IMR-90 (cell line): ENCODE measurements at places on chromosomes 2 and 18.
A peak's percentile ranks its signal among the peaks of the same experiment; 100 is the strongest.

DNA sequence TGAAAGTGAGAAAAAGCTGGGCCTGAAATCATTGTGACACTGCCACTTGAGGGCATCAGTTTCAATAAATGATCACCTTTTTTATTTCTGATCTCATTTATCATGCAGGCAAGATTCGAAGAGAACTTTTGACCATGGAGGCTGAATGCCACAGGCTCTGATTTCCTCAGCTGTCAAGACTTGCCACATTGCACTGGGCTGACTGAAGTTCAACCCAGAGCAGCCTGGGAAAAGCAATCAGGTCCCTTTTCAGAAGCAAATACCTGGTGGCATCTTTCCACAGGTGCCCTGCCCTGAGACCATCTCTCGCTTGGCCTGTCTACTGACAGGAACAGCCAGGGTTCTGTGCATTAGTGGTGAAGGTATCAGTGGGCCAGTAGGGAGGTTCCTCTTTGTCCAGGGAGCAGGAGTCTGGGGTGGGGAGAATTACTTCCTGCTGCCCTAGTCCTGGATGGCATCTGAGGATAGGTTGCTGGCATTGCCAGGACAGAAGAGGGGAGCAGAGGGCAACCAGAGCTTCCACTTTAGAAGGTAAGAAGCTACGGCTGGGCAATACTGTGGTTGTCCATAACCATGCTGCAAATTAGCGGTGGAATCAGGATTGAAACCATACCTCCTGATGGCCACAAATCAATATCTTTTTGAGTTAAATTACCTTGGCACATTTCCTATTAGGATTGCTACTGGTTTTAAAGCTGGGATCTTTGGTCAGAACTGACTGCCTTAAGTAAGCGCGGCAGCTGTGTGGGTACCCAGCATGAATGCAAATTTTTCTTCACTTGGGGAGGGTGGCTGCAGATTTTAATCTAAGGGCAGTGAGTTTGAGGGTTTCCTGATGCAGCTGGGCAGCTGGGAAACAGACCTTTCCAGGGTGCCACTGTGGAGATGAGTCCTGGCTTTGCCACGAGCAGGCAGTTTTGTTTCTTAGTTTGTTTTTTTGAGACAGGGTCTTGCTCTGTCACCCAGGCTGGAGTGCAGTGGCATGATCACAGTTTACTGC, 394.5 kb downstream of the ALK start:
- H3K4me3 ChIP-seq: no peak overlapping the region
- peaks cover 20% of the 10 kb centered on the region for H3K4me1 ChIP-seq
- no peak for DNase-seq

DNA sequence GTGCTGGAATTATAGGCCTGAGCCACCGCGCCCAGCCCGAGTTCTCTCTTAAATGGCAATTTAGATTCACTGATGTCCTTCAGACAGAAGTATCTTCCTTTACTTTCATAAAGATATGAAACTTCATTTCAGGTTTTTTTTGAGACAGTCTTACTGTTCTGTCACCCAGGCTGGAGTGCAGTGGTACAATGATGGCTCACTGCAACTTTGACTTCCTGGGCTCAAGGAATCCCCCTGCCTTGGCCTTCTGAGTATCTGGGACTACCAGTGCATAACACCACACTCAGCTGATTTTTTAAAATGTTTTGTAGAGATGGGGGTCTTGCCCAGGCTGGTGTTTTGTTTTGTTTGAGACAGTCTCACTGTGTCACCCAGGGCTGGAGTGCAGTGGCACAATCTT, 13.2 kb downstream of the ITGB1BP1 start:
- H3K27me3 ChIP-seq: no peaks in the 10 kb centered on the region
- DNase-seq: no peak
- H3K27ac ChIP-seq: no peak overlapping the region

- DNase-seq: peak; percentile 1
- H3K4me3 ChIP-seq: no peak within 1 kb of the TSS
- H3K27ac ChIP-seq: no peak within 1 kb of the TSS
- peaks cover 48% of the 10 kb centered on the region for H3K27me3 ChIP-seq
- H3K4me1 ChIP-seq: no peaks in the 10 kb centered on the region
These were observed at the start of gene ADD2 for GRCh38 chr2:70767699-70768589. Gene ADD2 (minus strand): TSS chr2:70768200. CDS start chr2:70706408, 61,792 bp downstream.

GRCh38 chr2:158635961-158636601, 159.0 kb upstream of the DAPL1 start:
- peaks cover 4% of the 10 kb centered on the region; the same call in 1 of the 2 replicates for H3K4me1 ChIP-seq
- H3K4me3 ChIP-seq: no peak overlapping the region
- no peaks in the 10 kb centered on the region for H3K27me3 ChIP-seq
- no peak for DNase-seq
- H3K36me3 ChIP-seq: peaks cover 10% of the 10 kb centered on the region
- no peak overlapping the region for H3K27ac ChIP-seq

DNA sequence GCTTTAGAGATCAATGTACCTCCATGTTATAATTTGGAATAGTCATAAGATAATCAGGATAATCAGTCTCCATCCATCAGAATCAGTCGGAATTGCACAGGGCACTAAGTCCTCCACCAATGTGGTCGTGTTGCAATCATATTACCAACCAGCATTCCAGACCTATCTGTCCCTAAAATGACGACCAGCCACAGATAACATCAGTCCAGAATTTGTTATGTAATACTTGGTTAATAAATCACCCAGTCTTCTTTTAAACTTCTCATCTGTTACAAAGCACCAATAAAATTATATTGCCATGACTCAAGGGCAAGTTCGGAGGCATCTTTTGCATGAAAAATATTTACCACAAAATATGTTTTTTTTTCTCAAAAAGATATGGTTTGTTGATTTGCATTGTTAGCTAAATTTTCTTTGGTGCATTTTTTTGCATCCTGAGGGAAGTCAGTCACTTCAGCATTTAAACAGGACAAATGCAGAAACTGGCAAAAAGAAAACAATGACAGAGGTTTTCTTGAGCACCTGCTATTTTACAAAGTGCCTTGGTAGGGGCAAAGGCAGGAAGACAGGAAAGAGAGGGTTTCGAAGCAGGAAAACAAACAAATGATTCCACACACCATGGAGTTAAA, 29.3 kb downstream of the PIEZO2 start:
- H3K4me3 ChIP-seq: no peak overlapping the region
- no peak overlapping the region for H3K27ac ChIP-seq
- H3K4me1 ChIP-seq: peaks cover 8% of the 10 kb centered on the region; the same call in 1 of the 2 replicates
- no peaks in the 10 kb centered on the region for H3K36me3 ChIP-seq
- H3K27me3 ChIP-seq: no peaks in the 10 kb centered on the region; the same call in 1 of the 2 replicates
- no peak for DNase-seq

- no peaks in the 10 kb centered on the region for H3K27me3 ChIP-seq
- no peak overlapping the region for H3K4me3 ChIP-seq
- H3K27ac ChIP-seq: no peak overlapping the region
- H3K4me1 ChIP-seq: no peaks in the 10 kb centered on the region
- H3K36me3 ChIP-seq: peaks cover 7% of the 10 kb centered on the region
- no peak for DNase-seq
These were observed 150.6 kb upstream of the EPC2 start for GRCh38 chr2:148493822-148494563.

GRCh38 chr18:11676867-11677266, 12.2 kb upstream of the GNAL start:
- H3K36me3 ChIP-seq: no peaks in the 10 kb centered on the region
- no peaks in the 10 kb centered on the region for H3K4me1 ChIP-seq
- H3K27ac ChIP-seq: no peak overlapping the region
- peak; percentile 5 for DNase-seq
- H3K4me3 ChIP-seq: no peak overlapping the region

DNA sequence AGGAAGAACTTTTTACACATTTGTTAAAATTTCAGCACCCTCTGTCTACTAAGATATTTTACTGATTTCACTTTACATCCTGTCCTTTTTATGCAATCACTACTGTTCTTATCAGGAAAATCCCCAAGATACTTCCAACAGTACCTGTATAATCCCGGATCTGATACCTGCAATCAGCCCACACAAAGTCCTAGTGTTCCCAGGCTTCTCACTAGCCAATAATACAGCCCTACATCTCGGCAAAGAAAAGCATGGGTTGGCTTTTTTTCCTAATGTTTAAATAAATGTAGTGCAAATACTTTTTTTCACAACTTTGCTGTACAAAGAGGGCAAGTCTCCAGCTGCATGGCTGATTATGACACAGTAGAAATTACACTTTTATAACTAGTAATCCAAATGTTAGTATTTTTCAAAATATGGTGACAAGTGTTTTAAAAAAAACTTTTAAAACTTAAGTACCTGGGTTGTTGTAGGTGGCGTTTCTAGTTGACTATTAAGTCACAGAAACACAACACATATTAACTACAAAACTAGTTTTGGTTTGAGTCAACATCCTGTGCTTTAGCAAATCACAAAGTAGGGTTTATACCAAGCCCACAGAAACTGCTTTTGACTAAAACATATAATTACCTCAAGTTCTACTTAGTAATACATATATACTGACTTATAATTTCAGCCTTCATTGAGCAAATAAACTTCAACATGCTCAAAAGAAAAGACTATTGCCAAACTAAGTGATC, 19.5 kb downstream of the CNOT11 start:
- no peak overlapping the region for H3K27ac ChIP-seq
- no peak for DNase-seq
- no peaks in the 10 kb centered on the region for H3K4me1 ChIP-seq
- H3K4me3 ChIP-seq: no peak overlapping the region

DNA sequence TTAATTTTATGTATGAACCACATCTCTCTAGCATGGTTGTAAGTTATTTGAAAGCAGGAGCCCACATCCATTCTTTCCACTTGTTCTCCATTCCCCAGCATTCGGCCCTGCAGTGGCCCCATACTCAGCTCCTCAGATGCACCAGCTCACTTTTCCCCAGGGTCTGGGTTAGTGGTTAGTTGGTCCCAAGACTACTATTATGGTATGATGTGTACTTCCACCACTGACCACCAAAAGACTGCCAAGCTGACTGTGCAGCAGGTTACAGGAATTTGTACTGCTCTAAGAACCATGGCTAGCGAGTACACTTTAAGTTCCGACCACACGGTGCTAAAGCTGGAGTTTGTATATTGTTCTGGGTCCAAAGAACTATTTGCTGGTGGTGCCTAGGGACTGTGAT, 413.6 kb upstream of the TCF4 start:
- peaks cover 8% of the 10 kb centered on the region for H3K4me1 ChIP-seq
- H3K27ac ChIP-seq: no peak overlapping the region

- peaks cover 4% of the 10 kb centered on the region; the same call in 1 of the 2 replicates for H3K4me1 ChIP-seq
- H3K4me3 ChIP-seq: no peak overlapping the region
- no peaks in the 10 kb centered on the region for H3K27me3 ChIP-seq
- no peak for DNase-seq
- H3K27ac ChIP-seq: no peak overlapping the region
These were observed 1072.6 kb upstream of the PIK3C3 start for GRCh38 chr18:40882468-40882867.

GRCh38 chr2:75003773-75004172, 45.3 kb downstream of the POLE4 start:
- H3K4me3 ChIP-seq: no peak overlapping the region
- no peaks in the 10 kb centered on the region for H3K36me3 ChIP-seq
- H3K27ac ChIP-seq: no peak overlapping the region
- H3K4me1 ChIP-seq: peaks cover 2% of the 10 kb centered on the region
- DNase-seq: peak; percentile 18

DNA sequence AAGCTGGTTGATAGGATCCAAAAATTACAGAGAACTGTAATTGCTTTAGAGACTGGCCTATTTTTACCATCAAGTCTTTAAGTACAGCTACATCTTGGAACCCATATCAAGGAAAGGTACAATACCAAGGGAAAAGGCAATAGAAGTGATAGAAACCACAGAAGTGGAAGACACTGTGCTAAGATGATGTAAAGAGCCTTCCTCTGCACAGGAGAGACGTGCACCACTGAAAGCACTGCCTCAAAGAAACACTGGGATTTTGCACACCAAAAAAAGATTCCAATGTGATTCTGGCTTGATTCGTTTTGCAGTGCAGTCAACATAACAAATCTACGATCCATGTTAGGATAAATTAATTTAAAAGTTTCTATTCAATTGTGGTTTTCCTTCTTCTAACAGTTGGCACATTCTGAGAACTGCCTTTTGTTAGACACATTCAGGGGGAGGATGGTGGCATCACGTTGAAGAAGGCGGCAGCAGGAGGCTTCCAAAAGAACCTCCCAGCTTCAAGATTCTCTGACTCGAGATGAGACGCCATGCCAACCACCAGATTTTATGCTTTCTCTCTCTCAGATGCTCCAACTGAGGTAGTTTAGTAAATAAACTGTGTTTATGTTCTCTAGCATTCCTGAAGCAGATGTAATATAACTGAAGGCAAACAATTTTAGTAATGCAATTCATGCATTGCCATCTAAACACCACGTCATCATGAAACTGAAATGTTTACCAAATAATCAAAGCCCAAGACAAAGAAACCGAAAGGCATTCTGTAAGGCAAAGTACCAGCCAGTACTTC, 102.9 kb downstream of the BCL2 start:
- H3K4me3 ChIP-seq: no peak overlapping the region
- no peaks in the 10 kb centered on the region for H3K36me3 ChIP-seq
- DNase-seq: no peak
- H3K27ac ChIP-seq: no peak overlapping the region; the same call in 1 of the 2 replicates
- peaks cover 2% of the 10 kb centered on the region; the same call in 1 of the 2 replicates for H3K4me1 ChIP-seq

GRCh38 chr2:9493478-9493877, 19.1 kb downstream of the IAH1 start:
- DNase-seq: no peak
- H3K27me3 ChIP-seq: no peaks in the 10 kb centered on the region
- peaks cover 49% of the 10 kb centered on the region for H3K36me3 ChIP-seq
- H3K4me3 ChIP-seq: no peak overlapping the region

DNA sequence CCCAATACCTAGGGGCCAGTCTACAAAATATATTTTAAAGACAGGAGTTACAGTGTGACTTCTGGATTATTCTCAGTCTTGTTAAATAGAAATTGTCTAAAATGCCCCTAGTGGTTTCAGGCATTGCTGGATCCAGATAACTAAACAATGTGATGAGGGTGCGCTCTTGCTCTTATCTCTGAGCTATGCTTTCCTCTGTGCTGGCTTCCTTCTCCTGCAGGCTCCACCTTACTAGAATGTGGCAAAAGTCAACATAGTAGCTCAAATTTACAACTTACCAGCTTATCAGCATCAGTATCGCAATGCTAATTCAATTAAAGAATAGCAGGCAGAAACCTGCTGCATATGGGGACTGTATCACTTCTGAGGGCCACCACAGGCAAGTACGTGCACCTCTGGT, 61.3 kb upstream of the RNU4ATAC start:
- no peak overlapping the region for H3K27ac ChIP-seq
- no peak for DNase-seq
- peaks cover 14% of the 10 kb centered on the region for H3K36me3 ChIP-seq
- no peak overlapping the region for H3K4me3 ChIP-seq

DNA sequence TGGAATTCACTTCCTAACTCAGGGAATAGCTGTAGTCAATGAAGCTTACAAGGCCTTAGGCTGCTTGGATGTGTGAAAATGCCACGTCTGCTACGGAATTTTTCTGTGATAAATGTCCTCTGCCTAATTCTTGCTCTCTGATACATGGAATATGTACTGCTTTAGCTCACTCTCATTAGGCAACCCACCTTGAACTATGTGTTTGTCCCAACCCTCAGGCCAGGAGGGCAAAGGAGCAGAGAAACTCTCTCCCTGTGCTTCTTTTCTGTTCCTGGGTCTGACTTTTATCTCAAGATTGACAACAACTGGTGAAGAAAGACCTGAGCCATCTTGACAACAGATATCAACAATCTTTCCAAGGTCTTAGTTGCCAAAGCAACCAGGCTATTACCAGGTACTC, 143.9 kb downstream of the GCA start:
- no peak overlapping the region for H3K4me3 ChIP-seq
- H3K27me3 ChIP-seq: no peaks in the 10 kb centered on the region
- DNase-seq: no peak
- H3K36me3 ChIP-seq: no peaks in the 10 kb centered on the region
- no peaks in the 10 kb centered on the region for H3K4me1 ChIP-seq

- peaks cover 15% of the 10 kb centered on the region for H3K4me1 ChIP-seq
- no peaks in the 10 kb centered on the region for H3K27me3 ChIP-seq
- H3K4me3 ChIP-seq: no peak overlapping the region
- no peak overlapping the region for H3K27ac ChIP-seq
- H3K36me3 ChIP-seq: peaks cover 9% of the 10 kb centered on the region
- no peak for DNase-seq
These were observed 25.4 kb downstream of the TET3 start for GRCh38 chr2:74010087-74010541.
